NCI-H2081 (cell line): ENCODE measurements at places on chromosomes 3 and 15.
A peak's percentile ranks its signal among the peaks of the same experiment; 100 is the strongest.

DNA sequence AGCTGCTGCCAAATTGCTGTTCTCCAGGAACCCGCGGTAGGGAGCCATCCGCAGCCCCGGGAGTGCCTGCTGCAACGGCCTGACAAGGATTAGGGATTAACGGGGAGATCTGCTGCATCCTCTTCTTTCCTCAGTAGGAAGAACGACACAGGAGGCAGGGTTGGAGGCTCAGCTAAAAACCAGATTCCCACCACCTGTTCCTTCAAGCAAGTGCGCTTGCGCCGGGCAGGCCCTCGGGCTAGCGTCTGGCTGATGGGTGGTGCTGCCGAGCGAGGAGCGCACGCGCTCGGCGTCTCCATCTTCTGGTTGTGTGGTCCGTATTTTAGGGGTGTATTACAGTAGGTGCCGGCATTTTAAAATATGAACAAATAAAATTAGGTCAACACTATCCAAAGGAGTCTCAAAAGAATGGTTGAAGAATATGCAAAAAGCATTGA, 25.4 kb upstream of the SLC25A26 start:
- peak; percentile 79 for DNase-seq

DNA sequence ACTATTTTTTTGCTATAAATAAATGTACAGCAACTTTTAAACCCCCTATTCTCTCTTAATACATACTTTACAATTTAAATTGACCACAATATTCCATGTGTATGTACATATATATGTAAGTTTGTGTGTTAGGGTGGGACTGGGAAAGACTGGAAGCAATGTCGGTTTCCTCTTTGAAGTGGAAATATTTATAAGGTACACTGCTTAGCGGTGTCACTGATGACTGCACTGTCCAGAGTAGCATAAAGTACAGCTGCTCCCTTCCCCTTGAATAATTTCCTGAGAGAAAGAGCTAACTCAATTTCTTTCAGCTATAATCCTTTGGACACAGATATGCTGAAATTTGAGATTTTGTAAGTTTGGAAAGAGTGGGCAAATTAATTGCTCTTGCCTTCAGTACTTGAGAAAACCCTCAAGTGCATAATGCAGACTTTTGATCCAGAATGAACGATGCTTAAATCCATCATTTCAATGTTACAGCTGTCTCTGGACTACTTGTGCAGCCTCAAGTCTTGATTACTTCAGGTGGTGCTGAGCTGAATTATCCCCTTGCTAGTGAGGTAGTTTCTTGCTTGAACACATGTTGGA, 267.0 kb upstream of the CFAP20DC start:
- no peak for DNase-seq

DNA sequence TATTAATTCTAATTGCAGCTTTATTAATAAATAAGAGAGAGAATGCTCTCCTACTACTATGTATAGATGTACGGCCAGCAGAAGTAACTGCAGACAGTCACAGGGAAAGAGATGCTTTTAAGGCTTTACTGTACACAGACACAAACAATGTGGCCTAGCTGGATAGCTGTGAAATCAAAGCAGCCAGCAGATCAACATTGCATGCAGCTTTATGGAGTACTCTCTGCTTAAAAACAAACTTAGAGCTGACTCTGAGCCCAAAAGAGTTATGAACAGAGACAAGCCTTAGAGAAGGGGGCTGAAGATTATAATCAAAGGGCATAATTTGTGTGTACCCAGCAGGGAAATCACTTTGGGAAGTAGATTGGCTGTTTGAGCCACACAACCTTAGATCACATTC, 47.2 kb downstream of the CADM2 start:
- DNase-seq, result no peak

DNA sequence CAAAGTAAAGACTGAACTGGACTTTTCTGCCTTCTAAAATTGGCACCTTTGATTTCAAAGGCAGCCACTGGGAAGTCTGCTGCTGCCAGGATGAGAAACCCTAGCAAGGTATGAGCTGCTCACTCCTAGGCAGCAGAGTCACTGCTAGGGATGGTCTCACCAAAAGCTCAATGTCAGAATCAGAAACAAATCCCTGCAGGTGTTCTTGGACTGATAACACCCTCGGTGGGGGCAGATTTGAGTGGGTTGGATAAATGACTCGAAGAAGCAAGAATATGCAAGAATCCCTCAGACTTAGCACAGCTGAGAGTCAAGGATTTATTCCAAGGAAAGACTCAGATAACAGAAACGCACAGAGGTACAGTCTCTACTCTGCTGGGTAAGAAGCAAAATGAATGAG, 90.4 kb downstream of the PRICKLE2 start:
- DNase-seq, result no peak

DNA sequence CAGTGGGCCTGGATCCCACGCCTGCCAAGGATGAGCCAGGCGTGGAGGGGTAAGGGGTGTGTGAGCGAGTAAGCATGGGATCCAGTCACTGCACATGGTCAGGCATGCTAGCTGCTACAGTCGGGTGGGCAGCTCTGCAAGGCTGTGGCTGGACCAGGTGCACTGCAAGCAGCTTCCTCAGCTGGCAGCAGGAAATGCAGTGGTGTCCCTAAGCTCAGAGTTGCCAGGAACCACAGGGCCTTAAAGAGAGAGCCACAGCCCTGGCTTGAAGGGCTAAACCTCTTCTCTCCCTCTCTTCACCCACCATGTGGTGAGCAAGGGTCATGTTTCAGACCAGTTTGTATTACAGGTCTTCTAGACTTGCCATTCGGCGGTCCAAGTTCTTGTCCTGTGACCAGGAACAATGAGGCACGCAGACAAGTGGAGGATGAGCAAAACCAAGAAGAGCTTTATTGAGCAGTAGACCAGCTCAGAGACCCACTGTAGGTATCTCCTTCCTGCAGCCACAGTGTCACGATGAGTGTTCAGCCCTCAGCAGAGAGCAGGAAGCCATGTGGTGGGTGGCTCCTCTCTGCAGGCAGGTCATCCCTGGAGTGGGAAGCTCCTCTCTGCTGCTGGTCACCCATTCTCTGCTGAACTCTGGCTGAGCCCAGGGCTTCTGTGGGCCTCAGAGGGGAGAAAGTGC, 511.9 kb downstream of the PYDC2 start:
- no peak for DNase-seq

GRCh38 chr15:98889930-98890695, 117.5 kb downstream of the PGPEP1L start:
- DNase-seq, result no peak

- DNase-seq, result no peak
These were observed 184.0 kb upstream of the CNTN6 start for GRCh38 chr3:908839-909238.

GRCh38 chr15:40087991-40088928, 20.4 kb downstream of the BMF start:
- no peak for DNase-seq

- no peak for DNase-seq
These were observed 58.1 kb upstream of the USP3 start for GRCh38 chr15:63446255-63446654.

DNA sequence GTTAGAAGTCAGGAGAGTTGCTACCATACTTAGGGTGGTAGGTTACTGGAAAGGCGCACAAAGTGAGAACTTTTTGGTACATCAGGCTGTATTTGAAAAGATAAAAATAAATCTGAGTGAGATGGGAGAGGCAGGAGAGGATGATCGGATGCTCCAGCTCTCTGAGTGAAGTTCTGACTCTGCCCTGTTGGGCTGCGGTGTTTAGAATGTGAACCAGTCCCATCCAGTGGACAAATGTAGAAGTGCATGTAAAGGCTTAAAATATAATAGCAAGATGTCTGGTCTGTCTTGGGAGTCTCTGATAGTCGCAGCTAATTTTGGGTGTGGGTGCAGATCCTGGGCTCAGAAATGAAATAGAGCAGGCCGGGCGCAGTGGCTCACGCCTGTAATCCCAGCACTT, 30.4 kb downstream of the ACKR2 start:
- DNase-seq, result peak; percentile 10

DNA sequence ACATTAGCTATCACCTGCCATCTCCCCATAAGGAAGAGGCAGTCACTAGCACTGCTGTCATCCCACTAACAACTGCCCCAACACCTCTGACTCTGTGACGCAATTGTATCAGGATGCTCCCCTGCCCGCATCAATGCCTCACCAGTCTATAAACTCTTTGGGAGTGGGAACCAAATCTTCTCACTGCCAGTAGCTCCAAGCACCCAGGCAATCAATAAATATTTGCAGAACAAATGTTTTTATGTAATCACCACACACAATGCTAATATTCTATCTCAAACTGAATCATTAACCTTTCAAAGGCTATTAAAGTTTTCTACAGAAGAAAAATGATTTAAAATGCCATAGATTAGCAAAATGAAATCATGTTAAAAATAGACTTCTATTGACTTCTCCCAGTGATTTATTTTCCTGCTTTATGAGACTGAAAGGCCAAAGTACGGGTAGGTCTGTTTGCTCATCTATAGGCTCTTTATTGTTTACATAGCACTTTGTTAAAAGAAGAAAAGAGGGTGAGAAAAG, 131.3 kb downstream of the PLD1 start:
- DNase-seq, result no peak
